ENCODE measurements at places on chromosomes 5 and 9. TPM values are rescaled to one million over a fixed set of nuclear protein-coding genes. Genes with fewer than 3 reads are reported as not detected.
A peak's percentile ranks its signal among the peaks of the same experiment; 100 is the strongest.

- DNase-seq = no peak
Observed at GRCh38 chr5:157086751-157087359, 22.0 kb downstream of the HAVCR2 start.

DNA sequence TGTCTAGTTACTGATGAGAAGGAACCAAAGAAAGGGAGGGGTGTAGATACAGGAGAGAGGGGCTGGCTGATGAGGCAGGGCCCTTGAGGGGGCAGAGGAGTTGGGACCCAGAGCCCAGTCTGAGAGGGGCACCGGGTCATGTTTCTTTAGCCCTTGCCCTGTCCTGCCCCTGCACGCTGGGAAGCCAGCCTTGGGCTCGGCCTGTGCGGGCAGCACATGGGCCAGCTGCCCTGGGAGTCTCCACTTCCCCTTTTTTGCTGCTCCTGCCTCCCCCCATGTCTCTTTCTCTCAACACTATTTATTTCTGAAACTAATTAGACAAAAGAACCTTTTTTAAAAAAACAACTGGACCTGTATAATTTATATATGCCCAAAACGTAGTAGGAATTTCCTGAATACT lies 20.5 kb downstream of the MVB12B start:
- DNase-seq = no peak

- no peak for DNase-seq
Observed at GRCh38 chr5:116152169-116152568, 67.3 kb downstream of the COMMD10 start.

DNA sequence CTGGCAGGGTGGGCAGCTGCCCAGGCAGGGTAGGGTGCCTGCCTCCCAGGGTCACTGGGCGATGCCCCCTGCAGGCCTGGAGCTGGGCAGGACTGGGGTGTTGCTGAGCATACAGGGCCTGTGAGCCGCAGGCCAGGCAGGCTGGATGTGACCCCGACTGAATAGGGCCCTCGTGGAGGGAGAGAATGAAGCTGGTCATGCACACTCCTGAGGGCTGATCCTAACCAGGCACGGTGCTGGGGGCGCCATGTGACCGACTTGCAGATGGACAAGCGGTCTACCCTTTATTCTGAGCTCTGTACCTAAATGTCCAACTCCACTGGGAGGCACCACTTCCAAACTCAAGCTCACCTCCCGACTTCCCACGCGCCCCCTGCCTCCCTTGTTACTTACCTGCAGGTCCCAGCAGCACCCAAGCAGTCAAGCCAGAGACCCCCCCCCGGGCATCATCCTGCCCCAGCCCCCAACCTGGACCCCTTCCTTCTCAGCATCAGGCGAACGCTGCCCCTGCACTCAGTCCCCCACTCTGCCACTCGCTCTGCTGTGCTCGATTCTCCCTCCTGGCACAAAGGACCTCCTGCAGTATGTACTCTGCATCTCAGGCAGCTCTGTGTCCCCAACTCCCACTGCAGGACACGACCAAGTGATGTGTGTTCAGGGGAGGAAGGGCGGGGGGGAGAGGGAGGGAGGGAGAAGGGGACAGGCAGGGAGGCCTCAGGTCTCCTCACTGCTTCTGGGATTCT lies 76.8 kb upstream of the PHYKPL start:
- DNase-seq = no peak

DNA sequence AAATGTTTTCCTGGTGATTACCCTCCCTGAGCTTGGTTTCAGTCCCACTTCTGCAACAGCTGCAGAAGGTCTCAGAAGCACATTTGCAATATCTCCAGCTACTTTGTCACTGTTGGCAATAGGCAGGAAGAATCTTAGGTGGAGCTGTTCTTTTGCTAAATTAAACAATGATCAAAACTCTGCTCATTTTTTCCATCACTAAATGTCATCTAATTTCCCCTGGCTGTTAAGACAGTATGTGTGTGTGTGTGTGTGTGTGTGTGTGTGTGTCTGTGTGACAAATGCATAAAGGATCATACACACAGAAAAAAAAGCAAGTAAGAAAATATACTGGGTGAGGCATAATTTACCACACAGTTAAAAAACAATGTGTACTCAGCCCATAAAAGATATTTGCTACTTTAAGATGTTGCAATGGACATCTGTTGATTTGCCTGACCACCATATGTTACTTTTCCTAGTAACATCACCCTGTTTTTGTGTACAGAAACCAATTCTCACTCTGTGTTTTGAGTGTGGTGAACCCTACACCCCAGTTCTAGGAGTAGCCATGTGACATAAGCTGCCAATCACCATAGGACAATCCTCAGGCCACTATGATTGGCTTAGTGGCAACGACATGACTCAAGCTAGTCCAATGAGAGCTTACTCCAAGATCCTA lies 572.6 kb upstream of the CLINT1 start:
- DNase-seq = no peak

DNA sequence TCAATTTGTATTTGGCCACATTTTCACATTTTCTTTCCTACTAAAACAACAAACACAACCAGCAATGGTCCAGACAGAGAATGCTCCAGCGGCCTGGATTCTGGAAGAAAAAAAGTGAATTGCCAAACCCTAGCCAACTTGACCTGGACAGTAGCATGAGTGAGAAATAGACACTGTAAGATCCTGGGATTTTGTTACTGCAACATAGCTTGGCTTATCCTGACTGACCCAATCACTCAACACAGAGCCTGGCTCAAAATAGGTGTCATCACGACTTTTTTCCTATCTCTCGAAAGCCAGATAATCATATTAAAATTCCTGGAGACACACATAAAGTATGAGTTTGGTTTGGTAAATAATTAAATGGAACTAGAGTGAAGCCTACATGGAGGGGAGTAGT lies 25.4 kb upstream of the MVB12B start:
- DNase-seq = no peak

- no peak for DNase-seq
Observed at GRCh38 chr5:177195307-177195952, 61.9 kb downstream of the NSD1 start.

DNA sequence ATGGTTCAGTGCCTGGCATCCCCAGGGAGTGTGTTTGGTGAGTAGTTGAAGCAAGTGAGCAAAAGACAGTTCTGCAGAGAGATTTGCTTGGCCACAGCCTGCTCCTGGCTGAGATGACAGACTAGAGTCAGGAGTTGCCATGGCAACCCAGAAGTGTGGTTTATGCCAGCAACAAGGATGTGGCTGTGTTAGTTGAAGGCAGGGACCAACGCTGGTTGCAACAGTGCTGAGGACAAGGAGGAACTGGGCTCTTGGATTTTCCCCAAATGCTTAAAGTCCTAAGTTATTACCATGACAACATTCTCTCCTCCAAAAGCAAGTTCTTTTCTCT lies 2.7 kb downstream of the NXNL2 start:
- no peak for DNase-seq

- peak; percentile 60 for DNase-seq
Observed at GRCh38 chr9:107283623-107284616, 841 bp downstream of the RAD23B start.

DNA sequence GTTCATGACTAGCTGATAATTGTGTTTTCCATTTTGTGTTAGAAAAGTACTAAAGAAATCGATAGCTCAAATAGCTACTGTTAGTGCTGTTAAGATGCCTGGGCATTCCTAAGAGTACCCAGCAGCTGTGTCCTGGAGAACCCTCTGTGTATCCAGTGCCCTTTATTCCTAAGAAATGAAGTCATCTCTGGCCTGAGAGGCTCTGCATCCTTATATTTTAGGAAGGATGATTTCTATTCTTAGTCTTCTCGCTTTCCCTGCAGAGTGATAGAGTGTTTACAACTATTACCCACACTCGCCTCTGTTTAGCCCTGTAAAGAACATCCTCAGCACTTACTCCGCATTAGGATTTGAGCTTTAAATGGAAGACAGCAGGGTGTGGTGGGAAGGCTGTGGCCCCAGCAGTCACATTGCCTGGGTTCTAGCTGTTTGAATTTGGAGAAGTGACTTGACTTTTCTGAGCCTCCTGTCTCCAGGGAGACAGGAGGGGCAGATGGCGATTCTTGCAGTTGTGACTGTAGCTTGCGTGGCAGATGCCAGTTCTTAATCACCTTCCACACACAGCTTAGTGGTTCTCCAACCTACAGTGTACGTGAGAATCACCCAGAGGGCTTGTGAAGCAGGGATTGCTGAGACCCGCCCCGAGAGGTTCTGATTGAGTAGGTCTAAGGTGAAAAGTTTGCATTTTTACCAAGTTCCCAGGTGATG lies 177.2 kb upstream of the PITX1 start:
- no peak for DNase-seq

GRCh38 chr5:53481887-53482716 lies 1.7 kb downstream of the FST start:
- peak; percentile 62 for DNase-seq

GRCh38 chr9:129916707-129917106 lies 81.4 kb downstream of the USP20 start:
- DNase-seq = no peak

DNA sequence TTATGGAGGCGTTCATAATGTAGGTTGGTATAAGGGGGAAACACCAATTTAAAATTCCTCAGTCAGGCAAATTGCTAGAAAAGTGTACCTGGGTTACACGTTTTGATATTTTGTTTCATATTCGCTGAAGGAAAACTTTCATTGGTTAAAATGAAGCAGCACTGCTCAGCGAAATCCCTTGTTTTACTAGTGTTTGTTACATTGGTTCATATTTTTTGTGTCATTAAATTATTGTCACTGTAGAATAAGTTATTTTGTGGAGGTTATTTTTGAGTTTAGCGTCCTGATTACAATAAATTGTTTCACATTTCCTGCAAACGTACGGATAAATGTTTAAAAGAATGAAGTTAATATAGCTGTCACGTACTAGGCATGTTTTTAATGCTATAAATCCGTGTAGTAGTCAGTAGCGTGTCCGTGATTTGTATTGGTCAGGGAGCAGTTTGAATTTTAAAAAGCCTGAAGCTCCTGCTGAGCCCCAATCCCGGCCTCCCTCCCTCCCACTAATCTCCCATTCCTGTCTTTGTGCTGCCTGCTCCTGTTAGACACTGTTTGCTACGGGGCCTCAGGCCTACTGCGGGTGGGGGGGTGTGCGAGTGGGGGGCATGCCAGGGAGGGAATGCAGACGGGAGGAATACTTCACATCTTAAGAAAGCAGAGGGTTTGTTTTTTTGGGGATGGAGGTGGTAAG lies 2.0 kb downstream of the NIPBL start:
- DNase-seq = no peak

DNA sequence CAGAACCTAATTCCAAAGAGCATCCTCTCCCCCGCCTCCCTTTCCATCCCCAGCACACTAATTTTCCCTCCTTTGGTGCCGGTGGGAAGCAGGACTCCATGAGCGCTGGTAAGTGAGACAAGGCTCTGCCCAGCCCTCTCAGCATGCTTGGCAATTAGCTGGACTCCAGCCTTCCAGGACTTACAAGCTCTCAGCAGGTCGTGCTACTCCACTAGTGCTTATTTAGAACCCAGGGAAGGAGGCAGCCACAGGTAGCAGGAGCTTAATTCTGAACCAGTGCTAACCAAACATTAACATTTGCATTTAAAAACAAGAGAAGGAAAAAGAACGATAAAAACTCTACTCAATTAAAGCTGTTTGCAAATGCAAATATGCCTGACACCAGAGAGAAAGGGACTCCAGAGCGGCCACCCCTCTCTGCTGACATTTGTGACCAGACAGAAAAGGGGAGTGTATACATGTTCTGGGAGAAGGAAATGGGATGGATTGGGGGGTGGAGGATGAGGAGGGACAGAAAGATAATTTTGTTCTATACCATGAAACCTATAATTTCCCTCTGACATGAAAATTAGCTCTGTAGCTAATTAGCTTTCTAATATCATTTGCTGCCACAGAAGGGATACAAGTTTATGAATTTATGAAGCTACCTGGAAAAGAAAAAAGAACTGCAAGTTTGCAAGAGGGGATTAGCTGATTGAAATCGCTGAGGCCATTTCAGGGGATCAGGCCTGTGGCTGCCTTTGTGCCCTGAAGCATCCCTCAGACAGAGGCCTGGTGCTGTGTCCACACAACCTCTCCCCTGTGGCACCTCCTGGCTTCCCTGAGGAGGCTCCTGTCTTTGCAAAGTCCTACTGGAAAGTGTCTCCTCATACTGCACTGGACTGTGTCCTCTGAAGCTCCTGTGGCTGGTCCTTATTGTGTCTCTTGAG lies 266.3 kb downstream of the SEC61B start:
- no peak for DNase-seq

DNA sequence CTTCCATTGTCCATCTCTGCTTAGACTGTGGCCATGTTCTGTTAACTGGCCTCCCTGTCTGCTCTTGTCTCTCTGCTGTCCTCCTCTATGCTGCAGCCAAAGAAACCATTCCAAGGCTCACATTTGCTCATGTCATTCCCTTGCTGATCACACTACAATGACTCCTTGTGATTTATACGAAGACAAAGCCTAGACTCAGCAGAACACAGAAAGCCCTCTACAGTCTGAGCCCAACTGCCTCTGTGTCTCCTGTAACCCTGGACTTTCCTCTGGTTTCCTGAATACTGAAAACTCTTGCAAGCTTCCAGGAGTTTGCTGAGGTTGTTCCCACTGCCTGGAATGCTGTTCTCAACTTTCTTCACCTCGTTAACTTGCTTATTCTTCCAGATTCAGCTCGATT lies 191.8 kb downstream of the TMEM38B start:
- DNase-seq = no peak

DNA sequence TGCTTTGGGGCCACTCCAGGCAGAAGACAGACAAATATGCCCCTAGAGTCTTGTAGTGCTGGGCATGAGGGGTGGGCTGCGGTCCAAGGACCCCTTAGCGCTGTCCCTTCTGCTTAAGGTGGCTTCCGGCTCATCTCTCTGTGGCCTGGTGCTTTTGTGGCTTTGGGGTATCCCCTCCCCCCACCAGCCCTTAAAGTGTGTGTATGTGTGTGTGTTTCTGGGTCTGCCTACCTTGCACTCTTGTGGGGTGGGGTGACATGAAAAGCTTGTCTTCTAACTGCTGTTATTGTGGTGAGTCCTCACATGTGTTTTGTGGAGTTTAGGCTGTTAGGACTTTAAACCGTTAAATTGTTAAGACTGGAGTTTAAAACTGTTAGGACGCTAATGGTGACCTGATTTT lies 23.6 kb downstream of the MARCHF6 start:
- no peak for DNase-seq

GRCh38 chr5:68378204-68378820 lies 162.8 kb downstream of the PIK3R1 start:
- no peak for DNase-seq

Gene STOM
- 53.9 TPM for total RNA-seq

Gene GARIN3
- total RNA-seq = not detected

Gene SUSD3
- 0.27 TPM for total RNA-seq

Gene CYFIP2
- 49.9 TPM for total RNA-seq

Gene GPR150
- not detected for total RNA-seq

Gene ZDHHC11B
- total RNA-seq = 0.26 TPM

Gene SDHA
- total RNA-seq = 95.3 TPM

Gene PSMB7
- 302 TPM for total RNA-seq

Gene GLRX
- total RNA-seq = 352 TPM

Gene CTXN3
- not detected for total RNA-seq

Data from NCI-H460 (cell line).